Heart left ventricle (tissue), 16 donors: ENCODE measurements at places on chromosomes 3 and 15. TPM values are rescaled to one million over a fixed set of nuclear protein-coding genes. Genes with fewer than 3 reads are reported as not detected.

The EIF1B gene
- 357 TPM for total RNA-seq

The GAP43 gene
- 1.7 TPM for total RNA-seq

The REC114 gene
- total RNA-seq = not detected

The CLRN1 gene
- not detected for total RNA-seq

The IL20RB gene
- 0.52 TPM for total RNA-seq

The UCN2 gene
- not detected for total RNA-seq

The C15orf62 gene
- total RNA-seq = 1.1 TPM

The PLCH1 gene
- total RNA-seq = 0.09 TPM

The LEKR1 gene
- 1.5 TPM for total RNA-seq

DNA sequence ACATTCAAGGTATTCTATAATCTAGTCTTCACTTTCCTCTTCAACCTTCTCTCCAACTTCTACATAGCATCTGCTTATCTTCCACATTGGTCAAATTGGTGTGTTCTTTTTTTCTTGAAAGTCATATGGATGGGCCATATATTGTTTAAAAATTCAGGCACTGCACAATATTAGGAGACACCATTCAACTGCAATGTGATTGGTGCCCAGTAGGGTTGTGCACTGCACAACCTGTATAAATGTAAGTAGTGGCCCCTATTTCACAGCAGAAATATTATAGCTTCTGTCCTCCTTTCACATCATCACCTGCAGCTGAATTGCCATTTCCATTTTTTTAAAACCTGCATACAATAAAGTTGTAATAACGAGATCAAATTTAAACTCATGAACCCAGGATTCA lies 18.1 kb upstream of the GOLIM4 start:
- no peak for DNase-seq

DNA sequence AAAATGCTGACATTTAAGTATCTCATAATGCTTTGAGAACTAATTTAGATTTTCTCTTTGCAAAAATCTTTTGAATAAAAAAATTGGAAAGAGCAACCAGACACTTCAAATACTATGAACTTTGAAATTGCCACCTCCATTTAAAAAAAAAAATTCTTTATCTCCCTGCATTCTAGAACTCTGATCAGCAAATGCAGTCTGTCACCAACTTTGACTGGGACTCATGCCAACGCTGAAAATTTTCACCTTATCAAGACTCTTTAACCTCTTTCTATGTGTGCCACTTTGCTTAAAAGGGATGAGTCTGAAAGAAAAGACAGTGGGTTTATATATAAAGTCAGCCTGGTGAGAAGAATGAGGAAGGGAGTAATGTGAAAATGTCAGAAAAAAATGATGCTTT lies 191.2 kb upstream of the ARPP21 start:
- no peak for DNase-seq

DNA sequence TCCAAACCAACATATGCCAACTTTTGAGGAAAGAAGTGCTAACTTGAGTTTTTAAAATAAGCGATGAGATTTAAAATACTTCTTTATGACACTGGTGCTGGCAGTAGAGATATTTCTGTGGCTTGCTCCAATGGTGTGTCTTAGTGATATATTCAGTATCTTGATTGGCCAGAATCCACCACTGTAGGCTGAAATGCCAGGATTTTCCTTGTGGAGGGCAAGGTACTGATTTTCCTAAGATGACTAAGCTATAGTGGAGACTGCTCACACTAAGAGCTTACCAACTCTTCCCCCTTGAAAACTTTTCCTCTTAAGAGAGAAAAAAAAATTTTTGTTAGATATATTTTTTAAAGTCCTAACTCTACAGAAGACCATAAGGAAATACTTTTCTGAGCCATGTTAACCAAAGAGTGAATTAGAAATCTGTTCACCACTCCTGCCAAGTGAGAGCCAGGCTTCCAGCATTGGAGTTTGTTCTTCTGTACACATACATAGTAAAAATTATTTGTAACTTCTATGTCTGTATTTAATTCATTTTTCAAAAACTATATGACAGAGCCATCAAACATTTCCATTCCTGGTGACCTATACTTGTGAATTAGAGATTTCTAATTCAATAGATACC lies 109.1 kb downstream of the PPP2R3A start:
- DNase-seq = no peak

GRCh38 chr3:53346514-53346913 lies 829 bp downstream of the DCP1A start:
- no peak for DNase-seq

- no peak for DNase-seq
Observed at GRCh38 chr3:146020969-146021368, 140.0 kb downstream of the PLOD2 start.

DNA sequence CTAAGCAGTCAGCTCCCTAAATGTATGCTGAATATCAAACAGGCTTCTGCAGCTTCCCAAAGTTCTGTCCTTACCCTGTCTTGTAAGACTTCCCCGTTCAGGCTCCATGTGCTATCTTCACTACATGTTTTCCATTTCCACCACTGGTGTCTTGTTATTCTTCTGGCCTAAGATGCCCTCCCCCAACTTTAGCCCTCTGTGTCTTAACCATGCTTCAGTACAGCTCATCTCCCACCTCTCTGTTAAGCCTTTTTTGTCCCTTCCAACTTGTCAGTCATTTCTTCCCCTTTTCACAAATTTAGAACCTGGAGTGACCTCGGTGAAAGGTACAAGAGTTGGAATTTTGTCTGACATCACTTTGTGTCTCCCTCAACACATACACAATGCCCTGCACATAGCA lies 151.7 kb upstream of the TBL1XR1 start:
- no peak for DNase-seq

GRCh38 chr15:92687746-92688145 lies 32.2 kb upstream of the FAM174B start:
- no peak for DNase-seq

GRCh38 chr3:132818251-132818650 lies 96.0 kb upstream of the NPHP3 start:
- DNase-seq = no peak

DNA sequence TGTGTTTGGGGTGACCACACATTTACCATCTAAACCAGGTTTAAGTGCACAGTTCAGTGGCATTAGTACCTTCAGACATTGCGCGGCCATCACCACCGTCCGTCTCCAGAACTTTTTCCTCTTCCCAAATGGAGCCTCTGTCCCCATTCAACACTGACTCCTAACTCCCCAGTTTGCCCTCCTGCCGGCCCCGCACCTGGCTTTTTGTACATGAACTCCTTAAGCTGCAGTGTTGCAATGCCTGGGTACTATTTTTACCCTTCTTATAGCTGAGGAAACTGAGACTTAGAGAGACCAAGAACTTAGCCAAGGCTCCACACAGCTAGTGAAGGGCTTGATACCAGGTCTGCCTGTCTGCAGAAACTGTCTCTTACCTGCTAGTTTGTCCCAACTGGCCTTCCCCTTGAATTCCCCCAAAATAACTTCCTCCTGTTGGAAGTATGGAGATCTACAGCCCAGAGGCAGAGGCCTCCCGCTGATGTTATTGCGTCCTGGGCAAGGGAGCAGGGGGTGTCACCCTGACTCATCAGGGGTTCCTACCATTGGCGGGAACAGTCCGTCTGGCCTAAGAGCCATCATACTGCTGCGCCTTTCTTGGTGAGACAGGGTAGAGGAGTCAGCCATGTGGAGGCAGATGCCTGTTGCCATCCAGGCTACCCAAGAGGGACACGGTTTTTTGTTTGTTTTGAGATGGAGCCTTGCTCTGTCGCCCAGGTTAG lies 65.6 kb downstream of the GRIP2 start:
- DNase-seq = no peak

DNA sequence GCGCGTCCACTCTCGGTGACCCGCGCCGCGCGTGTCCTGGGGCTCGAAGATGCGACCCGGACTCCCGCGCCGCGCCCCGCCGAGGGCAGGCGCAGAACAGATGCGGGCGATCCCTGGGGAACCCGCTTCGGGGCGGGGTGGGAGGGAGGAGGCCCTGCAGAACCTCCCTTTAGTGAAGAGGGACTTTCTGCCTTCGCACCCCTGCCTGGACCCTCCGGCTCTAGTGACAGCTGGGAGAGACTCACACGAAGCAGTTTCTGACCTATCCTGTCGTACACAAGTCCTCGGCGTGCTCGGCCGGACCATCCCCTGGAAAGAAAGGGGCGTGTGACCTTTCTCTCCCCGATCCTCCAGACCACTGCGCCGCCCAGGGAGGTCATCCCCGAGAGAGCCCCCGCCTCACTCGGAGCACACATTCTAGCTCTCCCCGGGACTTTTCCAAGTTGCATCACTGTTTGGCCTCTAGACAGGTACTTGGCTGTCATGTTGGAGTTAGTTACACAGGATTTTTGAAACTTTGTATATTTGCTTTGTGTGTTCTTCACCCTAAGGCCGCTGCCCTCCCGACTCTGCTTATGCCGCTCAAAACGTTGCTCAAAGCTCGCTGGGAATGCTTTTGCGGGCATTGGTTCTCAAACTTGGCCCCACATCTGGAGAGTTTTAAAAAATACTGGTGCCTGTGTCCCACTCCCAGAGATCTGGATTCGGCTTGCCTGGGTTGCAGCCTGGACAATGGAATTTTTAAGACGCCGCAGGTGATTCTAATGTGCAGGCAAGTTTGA lies 582 bp downstream of the CGNL1 start:
- peak; percentile 29 for DNase-seq
